ENCODE measurements at places on chromosomes 3 and 15. TPM values are rescaled to one million over a fixed set of nuclear protein-coding genes. Genes with fewer than 3 reads are reported as not detected.

The GRIP2 gene
- 0.44 TPM for total RNA-seq

The PLA2G4D gene
- total RNA-seq, result not detected

The DLEC1 gene
- total RNA-seq, result under 0.01 TPM

The PLA1A gene
- not detected for total RNA-seq

The IRAK2 gene
- 17.9 TPM for total RNA-seq

The GOLGA6A gene
- not detected for total RNA-seq

The ANKDD1A gene
- 3.5 TPM for total RNA-seq

The WDR93 gene
- not detected for total RNA-seq

The CCRL2 gene
- not detected for total RNA-seq

The GPR171 gene
- not detected for total RNA-seq

The TM6SF1 gene
- total RNA-seq, result 2.6 TPM

The SI gene
- total RNA-seq, result not detected

The LYZL4 gene
- not detected for total RNA-seq

The COX17 gene
- 12.3 TPM for total RNA-seq

The CCR9 gene
- not detected for total RNA-seq

The PLA2G4F gene
- total RNA-seq, result not detected

The A4GNT gene
- total RNA-seq, result not detected

The SPATA12 gene
- not detected for total RNA-seq

The PRICKLE2 gene
- total RNA-seq, result 65.0 TPM

The VIPR1 gene
- 2.0 TPM for total RNA-seq

The TBC1D23 gene
- total RNA-seq, result 66.6 TPM

The ANKRD63 gene
- not detected for total RNA-seq

The ECE2 gene
- not detected for total RNA-seq

The GABRA5 gene
- not detected for total RNA-seq

The DPPA2 gene
- total RNA-seq, result not detected

The DNAH12 gene
- 0.14 TPM for total RNA-seq

The KLHL25 gene
- 6.2 TPM for total RNA-seq

The TP63 gene
- total RNA-seq, result under 0.01 TPM

The SLC28A1 gene
- total RNA-seq, result not detected

The ALS2CL gene
- 1.3 TPM for total RNA-seq

The TNFAIP8L3 gene
- 2.9 TPM for total RNA-seq
